ENCODE measurements at places on chromosomes 6 and 20.
A peak's percentile ranks its signal among the peaks of the same experiment; 100 is the strongest.

DNA sequence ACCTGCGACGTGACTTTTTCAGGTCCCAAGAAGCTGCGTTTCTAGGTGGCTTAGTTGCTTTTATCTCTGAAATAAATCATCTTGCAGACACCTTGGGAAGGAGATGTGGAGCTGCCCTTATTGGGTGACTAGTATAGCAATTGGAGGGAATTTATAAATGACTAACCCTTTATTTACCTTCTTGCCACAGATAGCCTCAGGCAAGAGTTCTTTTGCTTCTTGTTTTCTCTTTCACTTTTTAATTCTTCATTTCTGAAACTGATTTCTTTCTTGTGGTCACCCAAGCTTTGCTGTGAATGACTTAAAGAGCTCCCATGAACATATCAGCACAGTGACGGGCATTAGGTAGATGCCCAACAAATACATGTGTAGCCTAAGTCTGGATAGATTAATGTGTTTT, 3.0 kb downstream of the ADGRF4 start:
- no peak overlapping the region for H3K27ac ChIP-seq
- H3K4me3 ChIP-seq: no peak overlapping the region
- DNase-seq: peak; percentile 40
- H3K27me3 ChIP-seq: peaks cover 4% of the 10 kb centered on the region
- H3K4me1 ChIP-seq: no peaks in the 10 kb centered on the region

DNA sequence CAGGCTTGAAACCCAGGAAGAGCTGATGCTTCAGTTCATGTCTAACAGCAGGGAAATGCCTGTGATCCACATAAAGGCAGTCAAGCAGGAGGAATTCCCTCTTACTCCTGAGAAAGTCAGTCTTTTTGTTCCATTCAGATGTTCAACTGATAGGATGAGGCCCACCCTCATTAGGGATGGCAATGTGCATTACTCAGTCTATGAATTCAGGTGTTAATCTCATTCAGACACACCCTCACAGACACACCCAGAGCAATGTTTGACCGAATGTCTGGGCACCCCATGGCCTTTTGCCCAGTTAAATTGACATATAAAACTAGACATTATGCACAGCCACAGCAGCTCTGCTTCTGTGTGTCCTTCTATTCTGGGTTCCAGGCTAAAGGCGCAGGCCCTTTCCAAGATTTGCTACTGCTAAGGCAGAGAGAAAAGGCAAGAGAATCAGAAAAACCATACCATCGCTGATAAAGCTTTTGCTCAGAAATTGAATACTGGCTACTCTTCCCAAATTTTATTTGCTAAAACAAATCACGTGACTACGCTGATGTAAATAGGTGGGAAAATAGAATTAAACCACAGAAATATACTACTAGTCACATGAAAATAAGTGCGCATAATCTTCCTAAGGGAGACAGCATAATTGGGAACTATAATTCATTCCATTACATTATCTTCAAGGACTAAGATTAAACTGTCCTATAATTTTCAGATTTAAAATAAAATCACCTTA, 625.0 kb upstream of the MAN1A1 start:
- H3K4me3 ChIP-seq: no peak overlapping the region
- no peak for DNase-seq
- no peak overlapping the region for H3K27ac ChIP-seq
- H3K36me3 ChIP-seq: no peaks in the 10 kb centered on the region
- no peaks in the 10 kb centered on the region for H3K27me3 ChIP-seq

DNA sequence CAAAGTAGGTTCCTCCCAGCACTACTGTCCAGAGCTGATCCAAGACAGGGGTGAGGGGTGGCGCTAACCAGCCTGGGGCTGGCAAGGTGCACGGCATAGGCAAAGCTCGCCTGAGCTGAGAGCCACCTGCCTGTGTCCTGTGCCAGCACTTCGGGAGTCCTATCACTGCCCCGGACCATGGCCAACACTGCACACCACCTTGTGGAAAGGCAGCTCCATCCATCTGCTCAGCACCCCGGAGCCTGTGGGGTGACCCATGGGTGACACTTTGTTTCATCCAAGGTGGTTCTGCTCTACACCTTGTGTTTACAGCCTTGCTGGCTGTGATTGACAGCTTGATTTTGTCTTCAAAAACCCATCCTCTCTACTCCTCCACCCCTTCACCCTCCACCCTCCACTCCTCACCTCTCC, 32.9 kb upstream of the GATA5 start:
- DNase-seq: no peak
- no peaks in the 10 kb centered on the region for H3K36me3 ChIP-seq
- no peak overlapping the region for H3K27ac ChIP-seq
- peaks cover 60% of the 10 kb centered on the region for H3K27me3 ChIP-seq

DNA sequence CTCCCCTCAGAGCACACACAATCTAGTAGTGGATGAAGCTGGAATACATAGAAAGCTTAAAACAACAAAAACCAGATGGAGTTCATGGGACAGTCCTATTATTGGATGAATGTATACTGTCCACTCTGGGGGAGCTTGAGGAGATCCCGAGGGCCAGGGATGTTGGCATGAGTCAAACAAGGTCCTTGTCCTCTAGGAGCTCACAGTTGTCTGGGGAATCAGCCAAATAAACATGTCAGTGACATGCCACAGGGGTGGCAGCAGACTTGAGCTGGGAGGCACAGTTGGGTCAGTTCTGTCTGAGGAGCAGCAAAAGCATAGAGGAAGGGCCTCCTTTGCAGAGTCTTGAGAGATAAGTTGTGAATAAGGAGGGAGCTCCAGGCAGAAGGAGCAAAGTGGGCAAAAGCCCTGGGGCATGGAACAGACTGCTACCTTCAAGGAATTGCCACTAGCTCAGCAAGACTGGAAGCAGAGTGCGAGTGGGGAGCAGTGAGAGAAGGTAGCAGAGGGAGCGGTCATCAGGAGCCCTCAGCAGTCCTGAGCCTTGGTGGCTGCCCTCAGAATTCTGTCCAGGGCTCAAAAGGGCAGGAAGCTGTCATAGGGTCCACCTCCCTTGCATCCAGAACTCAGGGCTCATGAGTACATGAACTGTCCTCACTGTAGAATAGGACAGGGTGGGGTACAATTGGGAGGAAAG, 22.1 kb downstream of the L3MBTL1 start:
- H3K27me3 ChIP-seq: no peaks in the 10 kb centered on the region
- H3K4me3 ChIP-seq: no peak overlapping the region
- DNase-seq: no peak
- no peak overlapping the region for H3K27ac ChIP-seq
- H3K36me3 ChIP-seq: no peaks in the 10 kb centered on the region
- no peaks in the 10 kb centered on the region for H3K4me1 ChIP-seq

GRCh38 chr20:35854713-35855348, 83.0 kb downstream of the PHF20 start:
- H3K4me1 ChIP-seq: no peaks in the 10 kb centered on the region
- peaks cover 3% of the 10 kb centered on the region for H3K36me3 ChIP-seq
- H3K27ac ChIP-seq: no peak overlapping the region
- H3K27me3 ChIP-seq: no peaks in the 10 kb centered on the region

DNA sequence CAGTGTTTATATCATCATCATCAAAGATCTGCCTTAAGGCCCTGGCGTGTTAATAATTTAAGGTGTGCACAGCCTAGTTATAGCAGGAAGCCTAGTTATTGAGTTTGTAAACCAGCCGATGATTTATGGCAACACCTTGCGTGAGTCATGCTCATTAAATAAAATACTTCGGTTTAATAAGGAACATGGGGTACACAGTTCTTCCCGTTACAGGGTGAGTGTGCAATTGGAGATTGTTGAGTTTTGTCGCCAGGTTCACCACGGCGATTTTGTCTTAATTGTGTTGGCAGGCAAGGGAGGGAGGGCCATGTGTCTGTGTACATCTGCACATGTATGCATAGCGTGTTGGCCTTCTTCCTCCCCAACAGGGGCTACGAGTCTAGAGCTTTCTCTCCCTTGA, 104.0 kb downstream of the TFAP2A start:
- H3K27ac ChIP-seq: no peak overlapping the region
- H3K36me3 ChIP-seq: no peaks in the 10 kb centered on the region
- H3K4me3 ChIP-seq: no peak overlapping the region
- peaks cover 14% of the 10 kb centered on the region for H3K4me1 ChIP-seq
- DNase-seq: no peak
- no peaks in the 10 kb centered on the region for H3K27me3 ChIP-seq

DNA sequence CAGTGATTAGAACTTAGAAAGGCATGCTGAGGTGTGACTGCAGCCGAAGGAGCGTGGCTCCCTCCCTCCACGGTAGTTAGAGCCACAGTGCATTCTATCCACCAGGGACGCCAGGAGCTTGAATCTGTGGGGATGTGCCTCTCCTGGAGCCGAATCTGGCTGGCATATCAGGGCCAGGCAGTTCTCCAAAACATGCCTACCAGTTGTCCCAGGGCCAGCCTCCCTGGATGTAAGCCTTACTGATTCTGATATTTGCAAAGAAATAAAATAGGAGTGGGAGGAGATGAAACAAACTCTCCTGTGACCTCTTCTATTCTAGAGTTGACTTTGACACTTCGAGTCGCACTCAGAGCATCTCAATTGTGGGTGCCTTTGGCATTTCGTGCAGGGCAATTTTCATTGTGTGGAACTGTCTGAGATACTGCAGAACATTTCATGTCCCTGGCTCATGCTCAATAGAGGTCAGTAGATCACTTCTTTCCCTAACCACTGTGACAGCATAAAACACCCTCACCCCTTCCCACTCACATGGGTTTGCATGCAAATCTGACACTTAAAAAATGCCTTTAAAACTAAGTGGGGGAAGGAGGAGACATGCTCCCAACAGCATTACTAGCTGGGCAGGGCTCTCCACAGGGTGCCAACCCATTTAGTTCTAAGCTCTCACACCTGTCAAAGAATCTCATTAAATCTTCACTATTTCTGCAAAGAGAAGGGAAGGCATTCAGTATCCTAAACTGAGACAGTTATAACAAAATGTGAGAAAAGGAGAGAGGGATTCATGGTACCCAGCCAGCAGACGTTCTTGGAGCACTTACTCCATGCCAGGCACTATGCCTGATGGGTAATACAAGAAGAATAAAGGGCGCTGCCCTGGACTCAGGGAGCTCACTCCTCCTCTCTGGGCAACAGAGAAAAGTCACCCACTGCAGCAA, 378.9 kb downstream of the PREX1 start:
- H3K4me3 ChIP-seq: no peak overlapping the region
- no peak overlapping the region for H3K27ac ChIP-seq
- no peak for DNase-seq
- no peaks in the 10 kb centered on the region for H3K27me3 ChIP-seq

GRCh38 chr6:41608443-41609151, 29.7 kb upstream of the MDFI start:
- H3K4me3 ChIP-seq: no peak overlapping the region
- no peak overlapping the region for H3K27ac ChIP-seq
- 0 out of 2 replicates have a peak, but pooled peaks cover 3% of the 10 kb centered on the region for H3K27me3 ChIP-seq
- no peak for DNase-seq

GRCh38 chr6:3163248-3163594, 5.9 kb upstream of the TUBB2A start:
- H3K36me3 ChIP-seq: no peaks in the 10 kb centered on the region
- no peak overlapping the region for H3K27ac ChIP-seq
- no peaks in the 10 kb centered on the region for H3K4me1 ChIP-seq
- peak overlapping the region; percentile 55 for H3K4me3 ChIP-seq
- peaks cover 31% of the 10 kb centered on the region for H3K27me3 ChIP-seq

DNA sequence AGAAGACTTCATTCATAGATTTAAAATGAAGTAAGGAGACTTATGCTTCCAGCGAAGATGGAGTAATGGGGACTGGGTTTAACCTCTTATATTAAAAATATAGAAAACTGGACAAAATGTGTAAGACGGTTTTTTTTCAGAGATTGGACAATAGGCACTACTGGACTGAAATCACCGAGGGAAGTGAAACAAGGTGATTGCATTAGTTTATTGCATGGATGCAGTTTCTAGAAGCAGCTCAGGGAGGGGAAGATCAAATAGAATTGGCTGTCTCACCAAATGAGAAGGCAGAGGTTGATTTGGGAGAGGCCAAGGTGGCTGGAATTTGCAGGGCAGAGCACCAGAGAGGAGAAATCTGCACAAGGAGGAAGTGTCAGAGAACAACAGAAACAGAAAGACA, 162.6 kb downstream of the DNAH8 start:
- no peak overlapping the region for H3K27ac ChIP-seq
- H3K27me3 ChIP-seq: no peaks in the 10 kb centered on the region
- no peak overlapping the region for H3K4me3 ChIP-seq
- no peaks in the 10 kb centered on the region for H3K4me1 ChIP-seq
- DNase-seq: no peak
- no peaks in the 10 kb centered on the region for H3K36me3 ChIP-seq

DNA sequence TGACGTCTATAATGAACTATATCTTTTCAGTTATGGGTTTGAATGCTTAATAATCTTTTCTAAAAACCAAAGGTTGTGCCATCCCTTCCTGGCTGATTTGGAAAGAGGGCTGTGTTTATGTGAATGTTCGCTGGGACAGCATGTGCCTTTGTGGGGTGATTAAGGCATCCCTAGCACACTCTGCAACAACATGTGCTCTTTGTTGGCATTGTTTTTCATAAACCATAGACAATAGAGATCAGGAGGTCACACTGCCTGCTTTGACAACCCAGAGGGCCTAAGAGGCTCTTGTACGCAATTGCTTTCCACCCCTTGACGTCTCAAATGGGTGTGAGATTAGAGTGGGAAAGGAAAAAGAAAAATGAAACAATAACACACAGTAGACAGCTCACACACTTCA, 116.0 kb downstream of the LRRC1 start:
- H3K27me3 ChIP-seq: no peaks in the 10 kb centered on the region
- H3K4me1 ChIP-seq: peaks cover 15% of the 10 kb centered on the region
- no peak overlapping the region for H3K27ac ChIP-seq
- no peaks in the 10 kb centered on the region for H3K36me3 ChIP-seq

DNA sequence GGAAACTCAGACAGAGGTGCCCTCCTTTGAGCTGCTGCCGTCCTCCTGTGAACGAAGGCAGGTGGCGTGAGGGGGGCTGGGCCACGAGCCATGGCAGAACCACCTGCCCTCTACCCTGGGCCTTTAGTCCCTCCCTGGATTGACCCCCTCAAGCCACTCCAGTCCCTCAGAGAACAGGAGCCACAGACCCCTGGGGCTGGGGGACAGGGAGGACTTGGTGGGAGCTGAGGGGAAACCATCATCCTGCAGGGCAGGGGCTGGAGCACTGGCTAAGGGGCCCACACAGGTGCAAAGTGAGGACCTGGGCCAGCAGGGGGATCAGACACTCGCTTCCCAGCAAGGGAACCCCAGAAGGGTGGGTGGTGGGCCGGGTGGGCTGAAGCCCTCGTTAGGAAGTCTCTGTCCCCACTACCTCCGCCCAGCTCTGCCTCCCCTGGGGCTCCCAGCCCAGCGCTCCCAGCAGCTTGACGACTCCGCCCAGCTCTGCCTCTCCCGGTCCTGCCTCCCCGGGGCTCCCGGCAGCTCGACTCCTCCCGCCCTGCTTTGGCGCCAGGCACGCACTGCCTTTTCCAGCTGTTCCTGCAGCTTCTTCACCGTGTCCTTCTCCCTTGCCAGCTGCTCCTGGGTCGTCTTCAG, 44.4 kb downstream of the DSTN start:
- peaks cover 18% of the 10 kb centered on the region for H3K36me3 ChIP-seq
- no peaks in the 10 kb centered on the region for H3K27me3 ChIP-seq
